ENCODE measurements at places on chromosomes 3 and 15. TPM values are rescaled to one million over a fixed set of nuclear protein-coding genes. Genes with fewer than 3 reads are reported as not detected.

The GPR156 gene
- not detected for polyA plus RNA-seq

The COPG1 gene
- 54.0 TPM for polyA plus RNA-seq

The LYZL4 gene
- not detected for polyA plus RNA-seq

The CP gene
- polyA plus RNA-seq = 0.30 TPM
